CD14-positive monocyte (primary cell): ENCODE measurements at places on chromosomes 16 and 17. TPM values are rescaled to one million over a fixed set of nuclear protein-coding genes. Genes with fewer than 3 reads are reported as not detected.

HBZ gene
- polyA plus RNA-seq: not detected in 2 replicates

TEKT5 gene
- polyA plus RNA-seq: not detected

CTRB1 gene
- not detected in 2 replicates for polyA plus RNA-seq

OR3A3 gene
- polyA plus RNA-seq: not detected in 2 replicates
